M059J (cell line): ENCODE measurements at places on chromosomes 7 and 10.
A peak's percentile ranks its signal among the peaks of the same experiment; 100 is the strongest.

DNA sequence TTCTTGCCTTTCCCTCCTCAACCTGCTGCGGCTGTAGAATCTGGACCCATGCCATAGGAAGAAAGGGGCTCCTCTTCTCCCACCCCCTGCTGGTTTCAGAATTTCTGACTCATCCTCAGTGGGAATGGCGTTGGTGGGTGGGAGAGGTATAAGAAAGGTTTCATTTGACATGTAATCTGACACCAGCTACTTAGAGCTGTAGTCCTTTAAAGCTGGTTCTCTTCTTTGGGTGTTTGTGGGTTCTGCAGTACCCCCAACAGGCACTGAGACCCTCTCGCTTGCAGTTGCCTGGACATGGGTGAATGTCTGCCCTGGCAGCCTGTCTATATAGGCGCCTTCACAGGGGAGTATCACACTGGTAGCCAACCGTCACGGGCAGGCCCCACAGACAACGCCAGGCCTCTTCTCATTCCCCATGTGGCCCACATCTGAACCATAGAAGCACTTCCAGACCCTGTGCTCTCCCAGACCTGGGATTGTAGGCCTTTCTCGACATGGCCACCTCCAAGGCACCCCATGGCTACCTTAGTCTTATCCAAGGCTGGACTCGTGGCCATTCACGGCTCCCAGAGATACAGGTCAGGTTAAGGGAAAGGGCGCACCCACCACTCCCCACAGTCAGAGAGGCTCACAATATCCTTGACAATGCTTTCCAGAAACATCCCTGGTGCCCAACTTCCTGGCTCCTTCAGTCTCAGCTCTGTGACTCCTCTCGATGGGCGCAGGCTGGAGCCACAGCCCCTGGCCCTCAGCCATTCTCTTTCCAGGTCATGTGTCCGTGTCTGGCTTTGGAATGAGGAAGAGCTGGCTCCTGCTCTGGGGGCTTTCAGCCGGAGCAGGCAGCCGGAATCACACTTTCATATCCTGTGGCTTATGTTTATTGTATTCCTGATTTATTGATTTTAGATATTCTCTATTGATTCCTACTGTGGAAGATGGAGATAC, 17.5 kb downstream of the ZNF862 start:
- DNase-seq: peak; percentile 83

DNA sequence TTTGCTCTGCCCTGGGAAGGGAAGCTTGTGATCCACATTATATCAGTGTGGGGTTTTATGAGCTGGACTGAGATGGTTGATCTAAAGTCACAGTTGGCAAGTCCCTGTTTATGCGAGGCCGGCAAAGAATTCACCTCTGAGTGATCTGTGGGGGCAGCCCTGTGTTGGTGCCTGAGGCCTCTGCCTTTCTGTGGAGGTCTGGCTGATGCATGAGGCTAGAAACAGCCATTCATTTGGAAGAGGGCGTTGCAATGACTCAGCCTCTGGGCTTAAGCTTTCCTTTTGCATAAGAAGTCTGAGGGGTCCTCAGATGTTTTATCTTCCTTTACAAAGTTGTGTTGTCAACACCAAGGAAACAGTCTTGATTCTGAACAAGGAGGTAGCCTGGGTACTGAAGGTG, 126.9 kb downstream of the MGMT start:
- no peak for DNase-seq

DNA sequence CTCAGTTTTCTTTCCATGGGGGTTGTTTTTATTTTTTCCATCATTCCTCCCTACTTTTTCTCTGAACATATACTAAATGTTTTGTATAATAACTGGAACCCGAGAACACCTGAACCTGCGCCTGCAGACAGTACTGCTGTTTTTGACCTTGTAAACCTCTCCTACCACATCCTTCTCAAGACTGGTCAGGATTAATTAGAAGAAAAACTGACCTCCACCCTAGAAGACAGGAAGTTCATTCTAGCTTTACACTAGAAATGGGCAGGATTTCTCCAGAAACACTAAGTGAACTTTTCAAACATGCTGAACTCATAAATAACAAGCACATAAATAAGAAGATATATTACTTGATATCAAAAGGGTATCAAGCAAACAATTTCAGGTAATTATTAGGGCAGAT, 751 bp upstream of the HYCC1 start:
- DNase-seq: no peak

DNA sequence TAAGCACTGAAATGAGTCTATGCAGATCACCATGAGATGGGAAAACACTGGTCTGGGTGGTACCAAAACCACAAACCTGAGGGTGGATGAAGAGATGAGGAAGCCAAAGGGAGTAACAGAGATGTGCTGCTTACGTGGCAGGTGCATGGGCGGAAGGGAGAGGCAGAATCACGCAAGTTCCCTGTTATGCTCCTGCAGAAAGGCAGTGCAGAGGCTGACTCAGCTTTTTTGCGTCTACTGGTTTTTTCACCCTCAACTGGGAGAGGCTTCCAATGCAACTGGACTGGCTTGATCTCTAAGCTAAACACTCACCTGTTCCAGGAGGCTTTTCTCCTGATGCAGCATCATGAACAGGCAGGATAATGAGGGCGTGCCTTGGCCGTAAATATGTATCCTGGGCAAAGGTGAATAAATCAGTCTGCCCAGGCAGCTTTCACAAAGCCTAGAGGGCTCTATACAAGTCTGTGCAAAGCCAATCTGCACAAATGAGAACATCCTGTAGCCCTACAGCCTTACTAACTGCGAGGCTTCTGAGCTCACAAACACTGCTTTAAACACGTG, 95.4 kb upstream of the AFAP1L2 start:
- no peak for DNase-seq

- DNase-seq: peak; percentile 31
Observed at GRCh38 chr7:99631295-99632109, 14.8 kb downstream of the ZSCAN25 start.

DNA sequence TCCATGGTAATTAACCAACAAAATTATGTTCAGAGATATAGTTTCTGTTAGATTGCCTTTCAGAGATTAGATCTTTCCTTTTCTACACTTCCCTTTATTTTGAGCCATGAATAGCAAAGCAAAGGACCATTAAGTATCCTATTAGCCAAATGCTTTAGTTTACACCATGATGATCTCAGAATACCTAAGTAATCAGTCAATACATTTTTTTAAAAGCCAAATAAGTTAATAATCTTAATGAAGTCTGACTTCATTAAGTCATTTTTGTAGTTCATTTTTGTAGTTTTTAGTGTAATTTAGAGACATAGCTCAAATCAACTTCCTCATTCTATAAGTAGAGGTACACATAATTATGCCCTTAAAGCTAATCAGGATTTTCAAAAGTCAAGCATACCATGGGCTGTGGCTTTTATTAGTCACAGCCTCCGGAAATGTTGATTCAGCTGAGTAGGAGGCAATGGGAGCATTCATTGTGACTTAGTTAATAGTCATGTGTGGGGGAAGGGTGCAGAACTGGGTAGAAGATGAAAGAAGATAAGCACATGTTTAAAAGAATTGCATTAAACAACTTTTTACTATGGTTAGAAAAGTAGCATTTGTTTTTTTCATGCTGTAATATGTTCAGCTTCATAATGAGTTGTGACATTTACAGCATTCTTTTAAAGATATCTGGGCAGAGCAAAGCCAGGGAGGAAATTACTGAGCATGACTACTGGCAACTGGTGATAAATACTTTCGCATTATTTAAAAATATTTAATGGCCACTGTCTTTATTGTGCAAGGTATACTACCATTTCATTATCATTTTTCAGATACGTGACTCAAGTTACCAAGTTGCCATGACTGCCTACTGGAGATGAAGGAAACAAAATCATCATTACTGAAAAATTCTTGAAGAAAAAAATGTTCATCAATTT, 57.3 kb upstream of the CCDC71L start:
- peak; percentile 100 for DNase-seq

- DNase-seq: no peak
Observed at GRCh38 chr7:137716061-137716460, 130.7 kb downstream of the DGKI start.

DNA sequence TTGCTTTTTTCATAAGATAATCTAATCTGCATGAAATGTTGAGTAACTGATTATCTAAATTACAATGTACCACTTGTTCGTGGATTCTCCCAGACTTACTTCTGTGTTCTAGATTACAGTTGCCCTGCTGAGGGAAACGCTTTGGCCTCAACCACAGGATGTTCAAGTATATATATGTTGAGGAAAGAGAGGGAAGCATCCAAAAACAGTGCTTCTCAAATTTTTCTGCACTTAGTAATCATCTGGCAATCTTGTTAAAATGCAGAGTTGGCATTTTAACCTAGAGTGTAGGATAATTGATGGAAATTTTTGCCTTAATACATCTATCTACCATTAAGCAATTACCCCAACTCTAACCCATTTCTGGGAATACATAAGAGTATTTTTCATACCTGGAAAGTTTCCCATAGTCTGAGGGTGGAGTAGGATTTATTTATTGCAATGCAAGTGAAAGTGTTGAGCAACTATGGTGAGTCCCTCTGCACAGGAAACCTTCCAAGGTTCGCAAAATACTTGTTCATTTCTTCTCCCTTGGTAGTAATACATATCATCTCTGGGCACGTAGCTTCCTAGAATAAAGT, 59.6 kb upstream of the C1GALT1 start:
- DNase-seq: peak; percentile 7
